ENCODE measurements at places on chromosomes 7 and 10.

DNA sequence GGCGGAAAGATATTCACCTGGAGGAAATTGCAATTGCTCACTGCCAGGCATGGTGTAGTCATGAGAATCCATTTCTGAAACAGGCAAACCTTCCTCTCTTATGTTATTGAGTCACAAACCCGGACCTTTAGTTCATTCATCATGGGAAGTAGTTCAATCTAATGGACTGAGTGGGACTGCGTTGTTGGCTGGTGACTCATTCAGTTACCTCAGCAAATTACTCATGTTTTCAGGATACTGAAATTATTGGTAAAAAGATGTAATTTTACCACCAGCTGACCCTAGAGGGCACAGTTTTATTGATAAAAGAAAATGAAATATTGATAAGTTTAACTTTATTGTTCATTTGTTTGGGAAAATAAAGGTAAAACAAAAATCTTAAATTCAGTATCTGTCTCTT lies 1194.4 kb upstream of the SORCS1 start:
- no peak for DNase-seq

DNA sequence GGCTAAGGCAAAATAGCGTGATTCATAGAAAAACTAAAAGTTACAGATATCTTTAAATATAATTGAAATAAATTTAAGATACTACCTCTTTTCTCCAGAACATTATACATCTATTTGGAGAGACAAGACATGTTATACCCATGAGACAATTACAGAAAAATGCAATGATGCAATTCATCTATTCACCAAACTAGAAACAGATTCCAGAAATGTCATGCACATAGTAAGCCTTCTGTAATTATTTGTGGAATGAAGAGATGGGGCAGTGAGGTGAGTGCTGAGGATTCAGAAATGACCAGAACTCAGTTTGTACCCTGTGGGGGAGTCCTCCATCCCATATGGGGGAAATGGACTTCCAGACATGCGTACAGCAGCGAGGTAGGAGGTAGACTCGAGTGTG lies 99.4 kb downstream of the MKX start:
- no peak for DNase-seq

DNA sequence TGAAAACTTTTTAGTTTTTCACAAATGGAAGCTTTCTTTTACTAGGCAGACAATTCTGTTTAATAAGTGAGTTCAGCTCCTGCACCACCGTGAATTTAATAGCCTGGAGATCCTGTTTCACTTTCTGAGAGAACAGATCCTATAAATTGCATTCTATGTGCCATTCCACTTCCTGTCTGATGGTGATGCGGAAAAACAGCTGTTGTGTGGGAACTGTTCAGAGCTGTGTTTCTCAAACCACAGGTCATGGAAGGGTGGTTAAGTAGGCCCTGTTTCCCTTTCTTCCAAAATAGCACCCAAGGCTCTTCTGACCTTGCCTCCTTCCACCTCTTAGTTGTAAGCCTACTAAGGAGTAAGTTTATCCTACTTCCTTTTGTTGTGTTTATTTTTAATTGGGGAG lies 97.2 kb upstream of the DKK1 start:
- DNase-seq: no peak

DNA sequence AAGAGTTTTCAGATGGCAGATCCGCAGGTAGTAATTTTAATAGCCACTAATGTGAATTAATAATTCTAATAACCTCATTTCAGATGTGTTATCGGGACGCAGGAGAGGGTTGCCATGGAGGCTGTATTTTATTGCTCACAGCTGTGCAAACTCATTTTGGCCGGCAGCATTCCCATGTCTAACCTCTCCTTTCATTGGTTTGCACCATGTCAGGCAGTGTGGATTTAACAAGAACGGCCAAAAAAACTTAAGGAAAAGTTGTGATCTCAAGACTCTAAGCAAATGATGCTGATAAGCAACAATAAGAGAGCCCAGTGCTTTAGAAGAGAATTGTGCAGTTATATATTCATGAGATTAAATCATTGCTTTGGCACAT lies 88.7 kb upstream of the NRP1 start:
- no peak for DNase-seq

GRCh38 chr10:48463318-48464003 lies 141.4 kb downstream of the ARHGAP22 start:
- DNase-seq: peak; percentile 1

DNA sequence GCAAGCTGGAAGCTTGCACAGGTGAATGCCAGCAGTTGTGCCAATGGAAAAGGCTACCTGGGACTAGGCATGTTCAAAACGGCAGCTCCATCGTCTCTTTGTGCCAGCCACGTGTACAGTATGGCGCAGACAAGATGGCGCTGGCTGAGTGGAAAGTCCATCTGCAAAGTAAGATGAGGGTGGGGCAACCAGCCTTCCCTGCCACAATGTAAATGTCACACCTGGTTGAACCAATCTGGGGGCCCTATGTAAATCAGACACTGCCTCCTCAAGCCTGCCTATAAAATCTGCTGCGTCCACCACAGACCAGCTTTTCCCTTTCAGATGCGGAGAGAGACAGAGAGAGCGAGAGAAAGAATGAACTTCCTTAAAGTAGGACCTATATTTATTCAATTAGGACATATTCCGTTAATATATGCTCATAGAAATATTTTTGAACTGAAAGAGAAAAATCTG lies 18.5 kb upstream of the C7orf33 start:
- DNase-seq: no peak

DNA sequence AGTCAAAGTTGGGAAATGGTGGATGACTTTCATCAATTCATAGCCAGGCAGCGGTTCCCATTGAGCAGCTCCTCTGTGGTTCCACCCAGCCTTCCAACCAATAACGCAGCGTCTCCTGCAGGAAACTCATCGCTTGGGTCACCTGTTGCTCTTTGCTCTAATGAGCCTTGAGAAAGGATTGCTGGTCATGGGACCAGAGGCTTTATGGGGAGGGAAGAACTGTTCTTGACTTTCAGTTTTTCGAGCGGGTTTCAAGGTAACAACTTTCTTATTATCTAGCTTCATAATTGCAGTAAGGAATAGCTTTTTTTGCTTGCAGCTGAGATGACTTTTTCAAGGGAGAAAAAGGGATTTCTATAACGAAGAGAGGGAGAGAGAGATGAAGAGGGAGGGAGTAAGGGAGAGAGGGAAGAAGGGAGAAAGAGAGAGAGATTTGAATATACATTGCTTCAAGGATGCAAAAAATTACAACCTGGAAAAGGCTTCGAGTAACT lies 405 bp upstream of the ENTPD1 start:
- no peak for DNase-seq

DNA sequence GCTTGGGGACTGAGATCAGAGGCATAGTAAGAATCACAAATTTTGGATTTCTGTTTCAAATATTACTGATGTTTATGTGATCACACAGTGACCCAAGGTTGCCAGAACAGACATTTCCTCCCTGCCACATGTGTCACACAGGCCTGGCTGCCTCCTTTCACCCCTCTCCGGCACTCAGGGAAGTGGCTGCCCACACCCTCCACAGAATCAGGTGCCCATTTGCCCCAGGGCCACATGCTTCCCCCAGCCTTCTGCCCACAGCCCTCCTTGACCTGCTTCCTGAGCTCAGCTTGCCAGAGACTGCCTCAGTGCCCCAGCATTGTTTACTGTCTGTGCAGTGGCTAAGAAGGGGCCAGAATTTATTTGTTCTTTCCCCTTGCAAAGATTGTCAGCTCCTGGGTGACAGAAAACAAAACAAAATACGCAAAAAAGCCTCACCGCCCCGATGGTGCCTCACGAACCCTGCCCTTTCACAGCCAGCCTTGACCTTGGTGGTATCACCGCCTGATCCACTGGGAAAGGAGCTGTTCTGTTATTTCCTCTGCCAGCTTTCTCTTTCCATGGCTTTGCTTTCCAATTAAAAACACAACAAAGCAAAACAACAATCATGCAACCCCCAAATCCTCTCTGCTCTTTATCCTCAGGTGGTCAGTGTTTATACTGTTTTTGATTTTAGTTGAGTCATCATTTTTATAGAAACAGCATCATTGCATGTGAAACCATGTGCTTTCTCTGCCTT lies 52.8 kb downstream of the CHN2 start:
- DNase-seq: no peak

GRCh38 chr10:16809074-16809718 lies 8.0 kb downstream of the RSU1 start:
- peak; percentile 25 for DNase-seq

DNA sequence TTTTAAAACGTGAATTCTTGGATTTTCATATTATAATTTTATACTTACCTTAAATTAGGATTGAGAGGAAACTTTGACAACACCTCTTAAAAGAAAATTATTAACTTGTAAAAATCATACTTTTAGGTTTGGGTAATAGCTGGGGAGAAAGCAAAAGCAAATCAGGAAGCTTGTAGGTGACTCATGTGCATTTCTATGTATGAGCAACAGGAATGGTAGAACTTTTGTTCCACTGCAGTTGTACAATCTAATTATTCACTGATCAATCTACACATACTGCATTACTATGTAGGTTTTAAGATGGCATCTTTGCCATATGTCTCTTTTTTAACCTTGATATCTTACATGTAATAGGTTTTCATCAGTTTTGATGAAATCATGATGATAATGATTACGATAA lies 223.2 kb downstream of the PRKG1 start:
- DNase-seq: no peak

GRCh38 chr7:151003572-151003971 lies 12.8 kb downstream of the NOS3 start:
- DNase-seq: no peak

DNA sequence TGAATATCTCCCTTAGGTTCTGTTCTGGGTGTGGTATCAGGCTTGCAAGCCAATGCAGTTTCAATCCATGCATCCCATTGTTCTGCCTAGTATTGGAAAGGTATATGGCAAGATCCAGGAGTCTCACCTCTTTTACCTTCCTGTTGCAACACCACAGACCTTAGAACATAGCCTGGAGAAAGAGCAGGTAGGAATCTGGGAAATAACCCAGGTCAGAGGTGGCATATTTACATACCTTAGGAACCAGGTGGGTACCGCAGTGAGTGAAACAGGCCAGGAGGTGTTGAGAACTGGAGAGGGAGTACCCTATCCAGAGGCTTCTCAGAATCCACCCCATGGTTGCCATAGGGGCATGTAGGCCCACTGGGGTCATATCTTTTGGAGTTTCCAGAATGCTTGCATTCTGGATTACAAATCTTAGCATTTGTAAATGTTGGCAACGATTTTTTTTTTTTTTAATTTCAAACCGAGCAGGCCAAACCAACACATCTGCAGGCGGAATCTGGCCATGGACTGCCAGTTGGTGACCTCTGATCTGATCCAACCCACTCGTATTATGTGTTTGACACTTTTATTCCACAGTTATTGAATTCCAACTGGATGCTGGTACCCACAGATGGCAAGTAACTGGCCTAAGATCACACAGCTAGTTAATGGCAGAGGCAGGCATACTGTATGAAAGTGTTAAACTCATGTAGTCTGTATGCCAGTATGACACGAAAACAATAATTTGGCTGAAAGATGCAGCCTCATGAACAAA lies 180.3 kb upstream of the TCF7L2 start:
- no peak for DNase-seq

DNA sequence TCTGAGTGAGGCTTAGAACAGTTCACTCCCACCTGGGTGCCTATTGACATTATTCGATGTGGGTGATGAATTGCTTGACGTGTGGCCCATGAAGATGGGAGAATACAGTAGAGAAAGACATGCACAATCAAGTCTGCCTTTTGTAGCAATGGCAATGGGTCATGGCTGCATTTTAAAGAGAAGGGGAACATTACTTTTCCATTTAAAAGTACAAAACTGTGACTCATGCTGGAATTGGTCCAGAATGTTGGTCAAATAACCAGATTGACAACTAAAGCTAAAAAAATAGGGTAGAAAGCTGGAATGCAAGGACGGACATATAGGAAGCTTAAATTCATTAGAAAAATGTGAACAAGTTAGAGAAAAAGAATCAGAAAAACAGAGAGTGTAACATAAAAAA lies 104.1 kb upstream of the SLC25A13 start:
- no peak for DNase-seq

All from activated CD4-positive, alpha-beta T cell treated with anti-CD3 and anti-CD28 coated beads for 1 hour (primary cell).